ENCODE measurements at places on chromosomes 6 and 20.
A peak's percentile ranks its signal among the peaks of the same experiment; 100 is the strongest.

- DNase-seq = no peak
Measured at GRCh38 chr6:8268156-8268555, 165.8 kb upstream of the EEF1E1 start.

GRCh38 chr6:83574783-83575182 lies 62.4 kb downstream of the PRSS35 start:
- no peak for DNase-seq

DNA sequence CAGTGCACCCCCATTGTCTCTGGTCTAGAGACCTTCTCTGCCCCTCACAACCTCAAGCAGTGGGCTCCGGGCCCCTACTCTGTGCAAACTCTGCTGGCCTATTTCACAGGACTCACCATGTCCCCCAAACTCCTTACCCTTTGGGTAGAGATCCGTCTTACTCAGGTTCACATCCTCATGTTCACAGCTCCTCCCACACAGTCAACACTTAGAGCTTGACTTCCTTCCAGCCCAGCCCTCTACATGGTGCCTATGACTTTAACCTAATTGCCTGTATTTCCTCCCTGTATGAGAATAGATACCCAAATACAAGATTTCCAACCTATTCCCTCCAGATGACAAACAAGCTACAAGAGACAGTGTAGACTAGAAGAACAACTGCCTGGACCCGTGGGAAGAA lies 528.6 kb upstream of the JARID2 start:
- no peak for DNase-seq

DNA sequence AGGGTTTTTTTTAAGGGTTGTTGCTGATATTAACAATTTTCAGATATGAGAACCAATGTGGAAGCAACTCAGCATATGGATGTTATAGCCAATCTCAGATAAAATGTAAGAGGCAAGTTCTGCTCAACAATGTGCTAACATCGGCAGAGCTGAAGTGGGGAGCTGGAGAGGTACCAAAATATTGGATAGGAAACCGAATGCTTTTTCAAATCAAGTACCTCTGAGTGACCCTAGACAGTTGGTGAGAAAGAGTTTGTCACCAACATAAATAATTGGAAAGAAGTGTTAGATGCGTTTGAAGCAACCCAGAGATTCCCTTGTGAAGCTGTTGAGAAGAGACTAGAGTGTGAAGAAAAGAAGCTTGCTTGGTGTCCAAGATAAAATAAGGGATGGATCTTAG lies 140.7 kb downstream of the SOX4 start:
- no peak for DNase-seq

DNA sequence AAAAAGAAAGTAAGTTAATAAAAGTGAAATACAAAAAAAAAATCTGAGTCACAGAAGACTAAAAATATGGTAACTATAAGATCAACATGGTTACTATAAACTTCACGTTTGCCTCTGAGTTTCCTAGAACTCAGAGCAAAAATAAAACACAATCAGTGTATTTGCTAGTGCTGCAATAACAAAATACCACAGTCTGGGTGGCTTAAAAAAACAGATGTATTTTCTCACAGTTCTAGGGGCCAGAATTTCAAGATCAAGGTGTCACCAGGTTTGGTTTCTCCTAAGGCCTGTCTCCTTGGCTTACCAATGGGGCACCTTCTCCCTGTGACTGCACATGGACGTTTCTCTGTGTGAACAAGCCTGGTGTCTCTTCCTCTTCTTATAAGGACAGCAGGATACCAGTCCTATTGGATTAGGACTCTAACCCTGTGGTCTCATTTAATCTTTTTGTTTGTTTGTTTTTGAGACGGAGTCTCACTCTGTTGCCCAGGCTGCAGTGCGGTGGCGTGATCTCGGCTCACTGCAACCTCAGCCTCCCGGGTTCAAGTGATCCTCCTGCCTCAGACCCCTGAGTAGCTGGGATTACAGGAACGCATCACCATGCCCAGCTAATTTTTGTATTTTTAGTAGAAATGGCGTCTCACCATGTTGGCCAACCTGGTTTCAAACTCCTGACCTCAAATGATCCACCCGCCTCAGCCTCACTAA lies 104.9 kb upstream of the LOC128125822 start:
- DNase-seq = no peak

GRCh38 chr6:36924778-36925374 lies 29.7 kb upstream of the PI16 start:
- DNase-seq = no peak

- DNase-seq = no peak
Measured at GRCh38 chr6:46895930-46896329, 25.8 kb downstream of the ADGRF5 start.

DNA sequence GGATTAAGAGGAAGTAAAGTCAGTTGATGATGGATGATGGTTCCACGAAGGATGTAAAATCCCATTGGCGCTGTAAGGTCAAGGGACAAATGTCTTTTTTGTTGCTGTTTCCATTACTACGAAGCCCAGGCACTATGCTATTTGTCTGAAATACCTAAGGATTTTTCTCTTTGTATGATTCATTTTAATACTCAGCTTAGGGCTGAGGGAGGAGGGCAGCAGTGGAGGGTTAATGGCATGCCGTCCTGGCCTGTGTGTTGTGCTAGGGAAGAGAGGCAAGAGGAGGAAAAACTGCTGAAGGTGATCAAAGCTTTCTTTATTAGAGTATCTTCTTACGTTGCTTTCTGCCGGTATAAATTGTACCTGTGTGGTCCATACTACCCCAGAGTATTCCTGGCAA lies 6.5 kb upstream of the SMOC2 start:
- no peak for DNase-seq

- no peak for DNase-seq
Measured at GRCh38 chr6:101203664-101204063, 189.8 kb upstream of the GRIK2 start.

GRCh38 chr20:25014816-25015215 lies 22.3 kb upstream of the APMAP start:
- DNase-seq = no peak

GRCh38 chr6:138291036-138291848 lies 73.0 kb upstream of the PBOV1 start:
- DNase-seq = no peak

- no peak for DNase-seq
Measured at GRCh38 chr6:166157930-166158617, 9.6 kb downstream of the TBXT start.

GRCh38 chr6:88135578-88136114 lies 30.5 kb downstream of the CNR1 start:
- DNase-seq = no peak

GRCh38 chr6:114556846-114557488 lies 214.1 kb upstream of the HS3ST5 start:
- DNase-seq = no peak

GRCh38 chr6:296151-297122 lies 4.2 kb downstream of the DUSP22 start:
- no peak for DNase-seq

DNA sequence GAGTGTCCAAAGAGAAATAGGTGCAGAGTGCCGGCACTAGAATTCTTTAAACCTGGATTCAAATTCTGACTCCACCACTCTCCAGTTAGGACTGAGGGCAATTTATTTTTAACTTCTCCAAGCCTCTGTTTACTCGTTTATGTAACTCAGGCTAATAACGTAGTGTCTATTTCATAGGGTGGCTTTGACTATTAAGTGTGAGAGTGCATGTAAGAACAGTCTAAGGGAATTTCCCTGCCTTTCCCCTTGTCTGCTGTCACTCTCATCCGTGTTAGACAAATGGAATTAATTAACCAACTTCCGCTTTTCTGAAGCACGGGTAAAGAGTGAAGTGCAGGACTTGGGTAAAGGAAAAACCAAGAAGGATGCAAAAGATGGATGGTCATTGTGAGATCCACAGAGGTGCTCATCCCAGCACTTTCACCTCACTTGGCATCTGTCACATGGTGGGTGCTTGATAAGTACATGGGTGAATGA lies 4.1 kb upstream of the ZKSCAN8 start:
- DNase-seq = peak; percentile 1

DNA sequence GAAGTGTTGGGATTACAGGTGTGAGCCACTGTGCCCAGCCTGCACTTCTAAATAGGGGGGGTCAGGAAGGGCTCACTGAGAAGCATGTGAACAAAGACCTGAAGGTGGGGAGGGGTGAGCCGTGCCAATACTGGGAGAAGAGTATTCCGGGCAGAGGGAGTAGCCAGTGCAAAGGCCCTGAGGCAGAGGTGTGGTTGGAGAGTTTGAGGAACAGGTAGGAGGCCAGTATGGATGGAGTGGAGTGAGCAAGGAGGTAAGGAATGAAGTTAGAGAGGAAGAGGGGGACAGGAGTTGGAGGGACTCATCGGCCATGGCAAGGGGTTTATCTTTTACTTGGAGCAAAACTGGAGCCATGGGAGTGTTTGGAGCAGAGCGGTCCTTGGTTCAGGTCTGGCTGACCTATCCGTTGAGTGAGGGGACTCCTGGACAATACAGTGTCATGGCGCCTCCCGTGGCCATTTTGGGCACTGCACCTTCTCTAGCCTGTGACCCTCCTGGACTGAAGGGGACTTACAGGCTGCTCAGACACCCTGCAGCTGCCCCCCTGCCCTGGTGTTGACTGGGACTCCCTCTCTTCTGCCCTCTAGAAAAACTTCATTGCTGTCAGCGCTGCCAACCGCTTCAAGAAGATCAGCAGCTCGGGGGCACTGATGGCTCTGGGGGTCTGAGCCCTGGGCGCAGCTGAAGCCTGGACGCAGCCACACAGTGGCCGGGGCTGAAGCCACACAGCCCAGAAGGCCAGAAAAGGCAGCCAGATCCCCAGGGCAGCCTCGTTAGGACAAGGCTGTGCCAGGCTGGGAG lies 12.1 kb downstream of the FOXS1 start:
- peak; percentile 55 for DNase-seq

GRCh38 chr20:2558581-2559278 lies 22.4 kb downstream of the TMC2 start:
- no peak for DNase-seq

DNA sequence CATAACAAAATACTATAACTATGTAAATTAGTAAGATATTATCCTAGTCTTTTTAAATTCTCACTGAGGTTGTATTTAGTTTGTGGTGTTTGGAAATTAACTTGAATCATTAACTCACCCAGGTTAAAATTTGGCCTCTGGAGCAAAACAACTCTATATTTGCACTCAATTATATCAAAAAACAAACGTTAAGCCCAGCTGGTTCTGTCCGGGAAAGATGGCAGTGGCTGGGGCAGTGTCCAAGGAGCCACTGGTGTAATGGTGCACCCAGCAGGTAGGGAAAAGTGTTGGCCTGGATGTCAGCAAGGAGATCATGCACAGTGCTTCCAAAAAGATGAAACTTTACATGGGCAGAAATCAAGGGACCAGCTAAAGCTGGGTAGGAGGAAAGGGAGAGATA lies 285.3 kb upstream of the CITED2 start:
- no peak for DNase-seq

DNA sequence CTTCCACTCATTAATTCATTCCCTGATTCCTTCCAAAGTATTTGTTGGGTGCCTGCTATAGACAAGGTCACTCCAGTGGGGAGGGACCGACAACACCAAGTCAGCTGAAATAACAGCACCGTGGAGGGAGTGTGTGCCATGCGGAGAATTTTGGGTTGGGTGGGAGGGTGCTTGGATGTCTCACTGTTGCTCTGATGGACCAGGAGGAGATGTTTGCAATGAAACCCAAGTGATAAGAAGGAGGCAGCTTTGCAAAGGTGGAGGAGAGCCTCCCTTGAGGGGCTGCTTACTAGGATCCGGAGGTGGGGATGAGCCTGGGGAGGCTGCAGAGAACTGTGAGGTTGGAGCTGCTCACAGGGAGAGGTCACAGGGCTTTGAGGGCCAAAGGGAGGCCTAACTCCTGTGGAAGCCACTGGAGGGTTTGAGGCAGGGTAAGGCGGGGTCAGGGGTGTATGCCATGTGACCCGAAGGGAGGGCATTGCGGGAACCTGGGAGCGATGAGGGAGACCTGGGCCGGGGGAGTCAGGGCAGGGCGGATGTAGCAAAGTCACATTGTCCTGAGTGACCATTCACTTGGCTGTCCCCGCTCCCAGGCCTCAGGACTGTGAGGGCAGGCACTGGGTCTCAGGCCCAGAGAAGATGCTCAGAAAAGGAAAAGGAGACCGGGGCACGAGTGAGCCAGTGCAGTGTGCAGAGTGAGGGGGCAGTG lies 124.5 kb downstream of the PHACTR3 start:
- DNase-seq = no peak

- DNase-seq = no peak
Measured at GRCh38 chr6:167398214-167399050, 73.5 kb downstream of the TTLL2 start.

- no peak for DNase-seq
Measured at GRCh38 chr6:157604816-157605215, 218.2 kb upstream of the SNX9 start.

- no peak for DNase-seq
Measured at GRCh38 chr20:38258545-38259215, 1.9 kb downstream of the KIAA1755 start.

DNA sequence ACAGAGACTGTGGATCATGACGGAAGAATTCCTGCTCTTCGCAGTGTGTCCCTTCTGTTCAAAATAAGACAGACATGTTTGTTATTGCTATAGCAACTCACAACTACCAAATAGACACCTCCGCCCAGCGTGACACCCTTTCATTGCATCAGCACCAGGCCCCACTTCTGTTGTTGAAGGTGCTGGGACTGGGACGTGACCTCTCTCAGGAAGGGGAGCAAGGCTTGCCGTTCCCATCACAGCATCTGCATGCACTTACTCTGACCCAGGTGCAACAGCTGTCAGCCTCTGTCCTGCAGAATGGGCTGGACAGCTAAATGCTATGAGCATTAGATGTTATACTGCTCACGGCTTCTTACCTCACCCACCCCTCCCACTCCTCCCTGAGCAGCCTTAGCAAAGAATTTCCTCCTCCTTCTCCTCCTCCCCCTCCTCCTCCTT lies 94.1 kb downstream of the DACT2 start:
- no peak for DNase-seq

GRCh38 chr6:158485431-158485830 lies 74.5 kb upstream of the TMEM181 start:
- DNase-seq = no peak

DNA sequence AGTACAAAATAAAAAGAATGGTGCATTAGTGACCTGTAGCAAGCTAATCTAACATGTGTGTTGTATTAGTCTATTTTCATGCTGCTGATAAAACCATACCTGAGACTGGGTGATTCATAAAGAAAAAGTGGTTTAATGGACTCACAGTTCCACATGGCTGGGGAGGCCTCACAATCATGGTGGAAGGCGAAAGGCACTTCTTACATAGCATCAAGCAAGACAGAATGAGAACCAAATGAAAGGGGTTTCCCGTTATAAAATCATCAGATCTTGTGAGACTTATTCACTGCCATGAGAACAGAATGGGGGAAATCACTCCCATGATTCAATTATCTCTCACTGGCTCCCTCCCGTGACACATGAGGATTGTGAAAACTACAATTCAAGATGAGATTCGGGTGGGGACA lies 45.4 kb upstream of the AIG1 start:
- DNase-seq = no peak

GRCh38 chr6:13453771-13454251 lies 33.6 kb downstream of the GFOD1 start:
- peak; percentile 53 for DNase-seq

- no peak for DNase-seq
Measured at GRCh38 chr6:115067690-115068447, 725.0 kb upstream of the HS3ST5 start.

- DNase-seq = no peak
Measured at GRCh38 chr6:147561726-147562125, 53.2 kb downstream of the SAMD5 start.

- DNase-seq = no peak
Measured at GRCh38 chr6:104957301-104958177, 632 bp downstream of the LIN28B start.
